Inflammatory macrophage treated with lipopolysaccharide for 4 hours (primary cell): ENCODE measurements at places on chromosomes 6 and 20.

GRCh38 chr6:106181664-106182418 lies 95.7 kb downstream of the PRDM1 start:
- no peak for DNase-seq

DNA sequence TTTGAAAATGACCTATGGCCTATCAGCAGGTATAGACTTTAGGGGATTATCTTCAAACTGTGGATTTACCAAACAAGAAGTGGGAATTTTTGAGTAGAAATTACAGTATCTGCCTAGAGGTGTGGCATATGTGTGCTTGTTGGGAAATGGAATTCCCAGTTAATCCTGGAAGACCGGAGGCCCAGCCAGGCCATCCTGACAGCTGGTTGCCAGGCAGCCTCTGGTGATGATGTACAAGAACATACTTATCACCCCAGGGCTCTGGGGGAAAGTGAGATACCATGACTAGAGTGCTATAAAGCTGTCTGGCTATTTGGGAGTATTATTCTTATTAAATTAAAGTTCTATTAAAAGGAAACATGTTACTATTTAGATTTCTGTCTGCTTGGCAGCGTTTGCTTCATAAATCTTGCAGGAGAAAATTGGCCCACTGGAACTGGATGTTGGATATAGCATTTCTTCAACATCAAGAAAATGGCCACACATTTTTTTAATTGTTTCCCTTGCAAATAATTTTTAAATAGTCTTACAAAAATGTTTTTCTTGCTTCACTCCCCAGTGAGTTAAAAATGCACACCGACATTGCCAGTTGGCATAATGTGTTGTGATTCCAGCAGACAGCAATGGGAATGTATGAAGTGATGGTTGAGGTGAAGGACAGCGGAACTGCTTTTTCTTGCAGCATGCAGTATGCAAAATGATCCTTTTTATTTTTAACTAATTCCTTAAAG lies 187.8 kb downstream of the MYLK4 start:
- no peak for DNase-seq

GRCh38 chr6:130655586-130655985 lies 171.6 kb upstream of the SMLR1 start:
- DNase-seq = no peak

DNA sequence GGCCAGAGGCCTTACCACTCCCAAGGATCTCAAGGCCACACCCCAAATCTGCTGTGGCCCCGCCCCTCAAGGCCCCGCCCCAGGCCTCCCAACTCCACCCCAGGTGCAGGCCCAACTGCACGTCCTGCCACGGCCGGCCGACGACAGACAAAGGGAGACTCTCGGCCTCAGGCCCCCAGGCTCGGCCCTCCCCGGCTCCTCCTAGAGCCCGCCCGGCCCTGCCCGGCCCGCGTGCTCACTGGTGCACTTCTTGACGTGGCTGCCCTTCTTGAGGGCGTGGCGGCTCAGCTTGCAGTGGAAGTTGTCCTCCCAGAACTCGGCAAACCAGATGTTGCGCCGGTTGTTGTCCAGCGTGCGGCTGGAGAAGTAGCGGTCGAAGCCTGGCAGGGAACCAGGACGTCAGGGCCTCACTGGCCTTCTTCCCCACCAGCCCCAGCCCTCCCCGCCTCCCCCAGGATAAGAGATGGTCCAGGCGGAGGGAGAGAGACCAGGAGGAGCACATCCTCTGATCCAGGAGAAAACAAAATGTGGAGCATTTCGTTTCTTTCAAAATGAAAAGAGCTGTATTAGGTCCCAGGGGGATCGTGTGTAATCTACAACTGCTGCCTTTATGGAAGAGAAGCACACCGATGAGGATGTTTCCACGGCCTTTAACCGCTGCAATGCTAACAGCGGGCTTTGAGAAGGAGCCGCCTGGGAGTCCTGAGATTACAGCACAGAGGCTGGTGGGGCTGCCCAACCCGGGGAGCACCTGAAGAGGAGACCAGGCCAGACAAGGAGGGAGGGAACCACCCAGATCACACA lies 89.4 kb downstream of the GRM4 start:
- peak; percentile 11 for DNase-seq

DNA sequence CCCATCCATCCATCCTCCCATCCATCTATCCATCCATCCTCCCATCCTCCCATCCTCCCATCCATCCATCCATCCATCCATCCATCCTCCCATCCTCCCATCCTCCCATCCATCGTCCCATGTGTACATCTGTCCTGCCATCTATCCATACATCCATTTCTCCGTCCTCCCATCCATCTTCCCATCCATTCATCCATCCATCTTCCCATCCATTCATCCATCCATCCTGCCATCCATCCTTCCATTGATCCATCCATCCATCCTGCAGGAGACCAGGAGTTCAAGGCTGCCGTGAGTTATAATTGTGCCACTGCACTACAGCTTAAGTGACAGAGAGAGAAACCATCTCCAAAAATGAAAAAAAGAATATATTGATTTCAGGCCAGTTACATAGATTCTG lies 356.5 kb downstream of the CDH26 start:
- no peak for DNase-seq

DNA sequence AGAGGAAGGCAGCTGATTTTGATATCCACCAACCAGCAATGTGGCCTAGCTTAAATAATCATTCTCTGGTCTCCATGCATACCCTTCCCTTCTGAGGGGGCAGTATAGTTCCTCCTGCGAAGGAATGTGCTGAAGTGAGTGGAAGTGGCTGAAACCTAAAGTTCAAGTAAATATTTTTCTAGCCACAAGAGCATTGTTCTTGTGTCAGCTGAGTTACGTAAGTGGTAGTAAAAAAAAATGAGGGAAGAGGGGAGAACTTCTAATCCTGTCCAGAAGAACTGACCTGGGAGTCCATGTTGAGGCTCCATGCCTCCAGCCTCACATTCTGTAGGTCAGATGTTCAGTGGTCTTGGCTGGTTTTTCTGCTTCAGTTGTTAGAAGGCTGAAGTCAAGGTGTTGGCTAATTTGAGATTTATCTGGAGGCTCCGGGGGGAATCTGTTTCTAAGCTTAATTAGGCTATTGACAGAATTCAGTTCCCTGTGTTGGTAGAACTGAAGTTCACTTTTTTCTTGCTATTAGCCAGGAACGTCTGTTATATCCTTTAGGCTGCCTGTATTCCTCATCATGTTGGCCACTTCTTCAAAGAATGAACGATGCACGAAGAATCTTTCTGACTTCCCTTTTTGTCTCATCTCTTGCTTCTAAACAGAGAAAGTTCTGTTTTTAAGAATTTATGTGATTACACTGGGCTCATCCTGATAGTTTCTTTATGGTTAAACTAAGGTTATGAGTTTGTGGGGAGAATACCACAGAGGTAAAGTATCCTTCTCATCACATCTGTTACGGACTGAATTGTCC lies 207.1 kb upstream of the PRSS16 start:
- no peak for DNase-seq

GRCh38 chr6:128504003-128504654 lies 16.3 kb downstream of the PTPRK start:
- no peak for DNase-seq

DNA sequence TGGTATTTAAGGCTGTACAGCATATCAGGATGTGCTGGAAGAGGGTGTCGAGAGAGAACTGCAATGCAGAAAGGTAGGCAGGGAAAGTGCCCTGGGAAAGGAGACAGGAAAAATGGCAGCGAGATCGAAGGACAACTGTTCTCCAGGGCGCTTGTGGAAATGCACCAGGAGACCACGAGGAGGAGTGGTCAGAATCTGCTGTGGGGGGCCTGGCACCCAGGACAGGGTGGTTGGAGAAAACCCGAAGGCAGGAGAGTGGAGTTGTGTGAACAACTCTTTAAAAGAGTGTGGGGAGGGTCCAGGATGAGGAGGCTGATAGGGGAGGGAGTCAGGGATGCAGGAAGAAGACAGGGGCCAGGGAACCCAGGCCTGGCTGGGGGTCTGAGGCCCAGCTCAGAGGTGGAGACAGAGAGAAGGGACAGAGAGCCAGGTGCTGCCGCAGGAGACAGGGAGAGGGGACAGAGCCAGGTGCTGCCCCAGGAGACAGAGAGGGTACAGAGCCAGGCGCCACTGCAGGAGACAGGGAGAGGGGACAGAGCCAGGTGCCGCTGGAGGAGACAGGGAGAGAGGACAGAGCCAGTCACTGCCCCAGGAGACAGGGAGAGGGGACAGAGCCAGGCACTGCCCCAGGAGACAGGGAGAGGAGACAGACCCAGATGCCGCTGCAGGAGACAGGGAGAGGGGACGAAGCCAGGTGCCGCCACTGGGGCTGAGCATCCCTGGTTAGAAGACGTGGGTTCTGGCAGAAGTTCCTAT lies 9.3 kb downstream of the SLC22A1 start:
- no peak for DNase-seq

DNA sequence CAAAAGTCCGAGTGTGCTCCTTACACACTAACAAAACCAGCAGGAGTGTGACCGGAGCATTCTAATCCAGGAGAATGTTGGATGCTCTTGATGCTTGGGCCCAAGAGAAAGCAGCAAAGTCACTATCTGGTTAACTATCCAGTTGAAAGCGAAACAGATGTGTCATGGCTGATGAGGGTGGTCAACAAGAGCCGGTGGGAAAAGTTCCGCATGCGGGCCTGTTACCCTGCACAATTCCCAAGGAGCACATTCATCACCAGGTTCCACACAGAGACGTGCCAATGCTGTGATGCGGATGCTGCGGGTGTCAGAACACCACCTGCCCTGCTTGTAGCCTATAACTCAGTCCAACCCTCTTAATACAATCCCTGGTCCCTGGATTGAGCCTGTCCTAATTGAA lies 38.7 kb downstream of the IL20RA start:
- no peak for DNase-seq

- DNase-seq = no peak
Measured at GRCh38 chr6:4640139-4640538, 136.1 kb upstream of the CDYL start.

DNA sequence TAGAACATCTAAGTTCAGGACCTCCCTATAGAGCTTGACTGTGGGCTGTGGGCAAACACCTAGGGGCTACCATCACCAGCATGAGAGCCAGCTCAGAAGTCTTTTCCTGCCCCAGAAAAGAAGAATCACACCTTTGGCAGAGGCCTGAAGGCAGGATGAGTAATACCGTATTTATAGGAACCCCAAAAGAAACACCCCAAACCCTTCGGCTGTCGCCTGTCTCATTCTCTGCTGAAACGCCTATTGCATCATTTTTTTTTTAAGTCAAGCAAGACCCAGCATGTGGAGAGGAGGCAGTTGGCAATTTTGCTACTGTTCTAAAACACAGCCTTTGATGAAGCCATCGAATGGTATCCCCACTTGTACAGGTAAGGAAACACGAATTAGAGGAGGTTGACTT lies 436.4 kb downstream of the TFAP2A start:
- no peak for DNase-seq

DNA sequence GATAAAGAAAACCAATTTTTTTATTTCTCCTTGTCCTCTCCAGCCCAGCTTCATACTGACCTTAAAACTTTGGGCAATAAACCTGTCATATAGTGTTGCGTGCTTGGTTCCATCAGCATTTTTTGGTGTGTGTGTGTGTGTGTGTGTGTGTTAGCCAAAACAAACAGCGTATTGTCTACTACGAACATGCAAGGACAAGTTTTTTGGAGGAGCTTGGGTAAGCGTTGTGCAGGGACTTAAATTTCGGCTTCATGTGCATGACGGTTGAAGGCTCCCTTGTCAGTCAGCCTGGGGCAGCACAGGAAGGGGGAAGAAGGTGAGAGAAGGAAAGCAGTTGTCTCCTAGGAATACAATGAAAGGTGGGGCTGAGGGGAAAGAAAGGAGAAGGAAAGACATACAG lies 62.0 kb upstream of the PAX1 start:
- DNase-seq = no peak

DNA sequence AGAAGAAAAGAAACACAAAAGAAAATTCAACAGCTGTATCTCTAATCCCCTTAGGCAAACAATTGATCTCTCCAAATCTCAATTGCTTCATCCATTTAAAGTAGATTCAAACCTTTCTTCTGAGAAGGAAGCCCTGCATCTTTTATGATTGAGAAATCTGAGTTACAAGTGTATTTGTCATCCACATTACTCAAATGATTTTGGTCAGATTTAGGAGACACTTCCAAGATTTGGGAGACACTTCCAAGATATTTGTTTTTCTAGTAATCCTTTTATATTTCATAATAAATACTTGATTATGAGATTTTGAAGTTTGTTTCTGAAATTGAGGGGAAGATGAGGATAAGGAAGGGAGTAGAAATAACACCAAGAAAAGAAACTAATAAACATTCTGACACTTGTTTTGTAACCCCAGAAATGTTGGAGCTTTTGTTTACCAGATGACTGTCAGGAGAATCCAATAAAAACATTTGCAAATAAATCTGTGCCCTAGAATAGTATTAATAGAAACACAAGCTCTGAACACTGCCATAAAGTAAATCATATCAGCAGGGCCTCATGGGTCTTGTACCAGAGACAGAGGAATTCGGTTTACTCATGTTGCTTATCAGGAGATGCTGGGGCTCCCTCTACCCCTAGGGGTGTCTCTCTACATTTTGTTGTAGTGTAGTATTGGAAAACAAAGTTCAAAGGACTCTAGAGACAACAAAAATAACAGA lies 314.3 kb upstream of the NT5E start:
- no peak for DNase-seq

DNA sequence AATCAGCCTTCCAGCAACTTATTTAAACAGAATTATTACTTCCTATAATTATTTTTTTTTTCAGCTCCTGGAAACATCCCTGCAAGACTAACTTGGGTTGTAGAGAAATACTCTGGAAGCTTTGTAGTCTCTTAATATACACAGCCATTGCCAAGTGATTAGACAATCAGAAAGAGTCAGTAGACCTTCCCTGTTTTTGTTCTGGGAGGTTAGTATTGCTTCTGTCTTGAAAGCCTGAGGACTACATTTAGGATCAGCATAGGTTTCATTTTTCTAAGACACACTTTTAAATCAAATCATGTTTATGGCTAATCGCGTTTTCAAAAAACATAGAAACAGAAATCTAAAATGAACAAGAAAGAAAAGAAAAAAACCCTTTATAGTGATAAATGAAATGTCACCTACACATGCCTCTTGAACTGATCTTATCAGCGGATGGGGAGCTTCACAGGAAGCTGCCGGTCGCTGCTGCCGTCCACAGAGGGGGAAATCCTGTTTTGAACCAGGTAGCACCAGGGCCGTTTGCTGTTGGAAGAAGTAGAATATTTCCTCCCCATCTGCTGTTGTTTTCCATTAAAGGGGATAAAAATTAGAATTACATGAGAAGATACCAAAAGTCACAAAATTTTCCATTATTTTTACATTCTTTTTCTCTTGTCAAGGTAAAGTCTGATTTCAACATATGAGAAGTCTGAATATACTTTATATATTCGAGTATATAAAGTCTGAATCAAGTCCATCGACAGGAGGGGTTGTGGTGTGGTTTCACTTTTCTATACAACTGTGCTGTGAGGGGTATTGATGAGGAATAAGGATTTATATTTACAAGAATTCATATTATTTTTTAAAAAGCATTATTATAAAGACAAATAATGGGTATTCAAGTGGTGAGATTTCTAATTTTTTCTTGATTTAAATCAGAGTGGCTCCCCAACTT lies 94.6 kb downstream of the ARMC2 start:
- no peak for DNase-seq

GRCh38 chr20:760751-761417 lies 7.4 kb downstream of the SLC52A3 start:
- DNase-seq = peak; percentile 5

GRCh38 chr6:41063884-41064285 lies 8.3 kb downstream of the OARD1 start:
- DNase-seq = no peak

- DNase-seq = no peak
Measured at GRCh38 chr6:98560418-98560817, 274.0 kb upstream of the POU3F2 start.
